Ovary (tissue), 10 donors: ENCODE measurements at places on chromosomes 13 and 19. TPM values are rescaled to one million over a fixed set of nuclear protein-coding genes. Genes with fewer than 3 reads are reported as not detected.

GRCh38 chr19:34577531-34578101 is 96.1 kb downstream of the WTIP start:
- DNase-seq: no peak

DNA sequence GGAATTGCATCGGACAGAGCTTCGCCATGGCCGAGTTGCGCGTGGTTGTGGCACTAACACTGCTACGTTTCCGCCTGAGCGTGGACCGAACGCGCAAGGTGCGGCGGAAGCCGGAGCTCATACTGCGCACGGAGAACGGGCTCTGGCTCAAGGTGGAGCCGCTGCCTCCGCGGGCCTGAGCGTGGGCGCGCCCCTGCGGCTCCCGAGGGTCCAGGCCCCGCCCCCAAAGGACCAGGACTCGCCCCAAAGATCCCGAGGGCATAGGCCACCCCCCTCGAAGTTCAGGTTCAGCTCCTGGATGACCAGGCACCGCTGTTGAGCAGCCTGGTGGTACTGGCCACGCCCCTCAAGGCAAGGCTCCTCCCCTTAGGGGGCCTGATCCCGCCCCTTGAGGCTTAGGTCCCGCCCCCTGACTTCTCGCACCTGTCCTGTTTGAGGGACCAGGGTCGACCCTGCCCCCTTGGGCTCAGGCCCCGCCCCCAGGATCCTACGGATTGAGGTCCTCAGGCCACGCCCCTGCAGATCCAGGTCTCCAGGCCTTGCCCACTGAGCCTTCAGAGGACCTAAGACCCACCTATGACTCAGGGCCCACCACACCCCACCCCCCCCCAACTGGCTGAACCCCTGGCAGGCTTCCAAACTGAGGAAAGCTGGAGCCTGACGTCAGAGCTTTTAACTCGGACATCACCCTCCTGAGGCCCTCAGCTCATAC is 43.1 kb downstream of the CYP4F22 start:
- DNase-seq: peak; percentile 18

DNA sequence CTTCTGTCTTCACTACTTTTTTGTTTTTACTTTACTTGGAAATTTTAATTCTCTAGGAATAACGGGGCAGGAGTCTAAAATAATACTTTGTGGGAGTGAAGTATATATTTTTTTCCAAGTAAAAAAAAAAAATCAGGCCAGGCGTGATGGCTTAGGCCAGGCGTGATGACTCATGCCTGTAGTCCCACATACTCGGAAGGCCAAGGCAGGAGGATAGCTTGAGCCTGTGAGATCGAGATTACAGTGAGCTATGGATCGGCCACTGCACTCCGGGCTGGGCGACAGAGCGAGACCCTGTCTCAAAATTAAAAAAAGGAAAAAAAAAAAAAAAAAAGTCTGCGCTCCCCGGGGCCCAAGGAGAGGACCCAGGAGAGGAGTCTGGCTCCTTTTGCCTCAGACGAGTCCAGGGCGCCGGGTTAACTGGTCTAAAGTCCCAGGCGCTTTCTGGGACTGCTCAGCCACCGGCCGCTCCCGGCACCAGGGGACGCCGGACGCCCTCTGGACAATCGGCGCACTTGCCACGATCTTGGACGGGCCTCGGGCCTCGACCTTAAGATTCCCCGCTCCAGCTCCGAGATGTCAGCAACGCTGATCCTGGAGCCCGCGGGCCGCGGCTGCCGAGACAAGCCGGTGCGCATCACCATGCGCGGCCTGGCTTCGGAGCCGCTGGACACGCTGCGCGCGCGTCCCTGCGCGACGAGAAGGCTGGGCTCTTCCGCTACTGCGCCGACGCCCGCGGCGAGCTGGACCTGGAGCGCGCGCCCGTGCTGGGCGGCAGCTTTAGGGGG is 2.7 kb upstream of the ZFP82 start:
- DNase-seq: no peak

GRCh38 chr13:93700115-93700514 is 473.5 kb downstream of the GPC6 start:
- no peak for DNase-seq

Gene SYNGR4
- not detected for total RNA-seq

Gene SPTBN4
- 6.2 TPM for total RNA-seq

- DNase-seq: no peak
Observed at GRCh38 chr13:71875823-71876222, 8.8 kb upstream of the DACH1 start.

Gene RHPN2
- total RNA-seq: 3.2 TPM

Gene ADGRE3
- total RNA-seq: 0.15 TPM

DNA sequence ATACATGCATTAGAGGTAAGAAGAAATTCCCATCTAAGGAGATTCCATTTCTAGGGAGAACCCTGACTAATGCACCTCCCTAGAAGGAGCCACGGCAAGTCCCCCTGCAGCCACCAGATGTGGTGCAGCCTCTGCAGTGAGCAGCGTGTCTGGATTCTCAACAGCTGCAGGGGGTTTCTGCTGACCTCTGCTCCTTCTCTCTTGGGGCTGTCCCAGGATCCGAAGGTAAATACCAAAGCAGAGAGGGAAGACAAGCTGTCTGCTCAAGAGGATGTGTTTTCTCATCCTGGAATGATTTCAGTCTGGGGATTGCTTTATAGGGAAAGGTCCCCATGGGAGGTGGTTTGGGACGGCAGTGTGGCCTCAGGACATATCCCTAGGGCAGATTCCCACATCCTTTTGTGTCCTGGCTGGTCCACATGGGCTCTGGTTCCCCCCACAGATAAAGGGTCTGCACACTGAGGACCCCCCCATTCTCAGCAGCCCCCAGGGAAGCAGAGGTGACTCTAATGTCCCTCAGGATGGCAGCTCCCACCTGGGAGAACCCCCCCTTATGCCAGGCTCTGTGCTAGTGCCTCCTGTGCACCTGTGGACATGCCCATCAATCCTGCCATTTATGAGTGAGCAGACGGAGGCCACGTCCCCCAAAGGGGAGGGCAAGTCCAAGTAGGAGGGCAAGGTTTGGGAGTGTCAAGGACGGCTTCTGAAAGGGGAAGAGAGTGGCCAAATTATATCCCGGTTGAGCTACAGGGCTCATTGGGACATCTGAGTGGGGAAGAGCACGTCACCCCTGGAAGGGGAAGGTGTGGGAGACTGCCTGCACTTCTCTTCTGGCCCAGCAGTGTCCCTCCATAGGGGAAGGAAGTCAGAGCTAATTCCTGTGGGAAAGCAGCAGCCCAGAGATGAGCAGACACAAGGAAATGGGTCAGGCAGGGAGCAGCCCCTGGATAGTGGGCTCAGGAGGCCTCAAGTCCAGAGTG is 10.2 kb upstream of the OR10H5 start:
- no peak for DNase-seq
